ENCODE measurements at places on chromosomes 5 and 9.

DNA sequence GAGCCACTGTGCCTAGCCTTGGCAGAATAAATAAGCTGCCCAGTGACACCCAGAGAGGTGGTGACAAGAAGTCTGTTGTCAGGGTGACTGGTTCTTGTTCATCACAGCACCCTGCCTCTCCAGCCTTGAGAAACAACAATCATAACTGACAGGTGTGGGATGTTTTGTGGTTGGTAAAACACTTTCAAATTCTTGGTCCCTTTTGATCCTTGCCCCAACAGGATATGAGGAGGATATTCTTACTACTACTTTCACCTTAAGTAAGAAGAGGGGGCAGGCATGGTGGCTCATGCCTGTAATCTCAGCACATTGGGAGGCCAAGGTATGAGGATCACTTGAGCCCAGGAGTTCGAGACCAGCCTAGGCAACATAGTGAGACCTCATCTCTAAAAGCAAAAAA is 14.2 kb upstream of the FRRS1L start:
- DNase-seq = no peak

GRCh38 chr5:129384736-129385135 is 75.4 kb upstream of the ADAMTS19 start:
- no peak for DNase-seq

DNA sequence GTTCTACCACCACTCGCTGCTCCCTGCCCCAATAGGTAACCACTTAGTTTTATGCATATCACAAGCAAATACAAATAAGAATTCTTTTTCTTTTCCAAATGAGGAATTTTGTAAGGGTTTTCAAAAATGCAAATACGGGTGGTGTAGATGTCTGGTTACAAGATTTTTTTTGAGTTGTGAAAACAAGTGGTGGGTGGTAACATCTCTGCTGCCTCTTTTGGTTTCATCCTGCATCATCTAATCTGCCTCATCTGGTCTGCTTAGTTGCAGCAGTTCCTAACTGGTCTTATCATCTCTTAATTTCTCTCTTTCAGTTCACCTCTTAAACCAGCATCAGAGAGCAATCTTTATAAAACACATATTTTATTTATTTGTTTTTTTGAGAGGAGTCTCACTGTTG is 5.3 kb downstream of the NFX1 start:
- no peak for DNase-seq

GRCh38 chr9:130387905-130388304 is 56.9 kb upstream of the ASS1 start:
- no peak for DNase-seq

DNA sequence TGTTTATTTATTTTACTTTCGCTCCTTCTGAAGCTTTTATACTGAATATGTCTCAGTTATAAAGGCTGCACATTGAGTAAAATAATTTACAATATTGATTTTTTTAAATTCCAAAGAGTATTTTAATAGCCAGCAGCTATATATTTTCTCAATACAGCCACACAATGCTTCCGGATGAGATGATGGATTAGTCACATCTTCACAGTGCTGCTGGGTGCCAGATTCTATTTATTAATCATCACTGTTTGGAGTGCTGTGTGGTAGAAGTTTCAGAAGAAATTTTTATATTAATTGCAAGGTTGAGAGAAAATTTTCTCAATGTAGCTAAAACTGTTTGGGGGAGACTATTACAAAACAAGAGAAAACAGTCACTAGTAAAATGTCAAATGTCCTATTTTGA is 989.8 kb downstream of the TLE4 start:
- no peak for DNase-seq

DNA sequence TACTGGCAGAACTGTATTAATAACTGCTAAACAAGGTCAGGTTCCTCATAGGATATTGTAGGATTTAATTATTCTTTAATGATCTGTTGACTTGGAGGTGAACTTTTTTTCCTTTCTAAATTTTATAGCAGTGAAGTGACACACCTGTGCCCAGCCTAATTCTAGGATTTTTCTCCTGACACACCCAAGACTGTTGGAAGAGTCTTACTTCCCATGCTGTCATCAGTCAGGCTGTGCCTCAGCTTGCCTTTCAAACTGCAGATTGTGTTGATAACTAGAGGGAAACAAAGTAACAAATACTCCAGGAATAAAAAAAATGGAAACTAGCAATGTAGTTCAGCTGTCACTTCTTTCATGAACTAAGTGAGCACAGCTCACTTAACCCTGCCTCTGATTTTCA is 22.0 kb downstream of the OTULIN start:
- DNase-seq = no peak

- no peak for DNase-seq
Measured at GRCh38 chr5:95671826-95672225, 11.0 kb downstream of the SPATA9 start.

DNA sequence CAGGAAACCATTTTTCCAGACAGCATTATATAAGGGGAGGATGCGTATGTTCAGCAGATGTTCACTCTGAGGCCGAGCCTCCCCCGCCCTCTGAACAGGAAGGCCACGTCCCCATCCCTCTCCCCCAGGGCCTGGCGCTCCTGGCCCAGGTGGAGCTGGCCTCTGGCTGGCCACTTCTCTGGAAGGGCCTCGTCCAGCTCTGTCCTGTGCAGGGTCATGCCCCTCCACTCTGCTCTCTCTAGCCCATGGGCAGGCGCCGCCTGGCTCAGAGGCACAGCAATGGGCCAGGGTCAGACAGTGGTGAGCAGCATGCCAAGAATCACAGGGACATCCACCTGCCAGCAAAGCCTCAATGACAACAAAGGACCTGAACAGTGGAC is 34.2 kb downstream of the ADAMTS2 start:
- DNase-seq = no peak

- no peak for DNase-seq
Measured at GRCh38 chr9:28922891-28923290, 1349.6 kb upstream of the C9orf72 start.

- no peak for DNase-seq
Measured at GRCh38 chr5:109704282-109704952, 14.7 kb downstream of the MAN2A1 start.

GRCh38 chr5:154516475-154516874 is 38.4 kb upstream of the HAND1 start:
- no peak for DNase-seq

GRCh38 chr9:83061990-83062650 is 822 bp downstream of the RASEF start:
- peak; percentile 53 for DNase-seq

GRCh38 chr5:149697001-149697400 is 33.1 kb upstream of the PPARGC1B start:
- DNase-seq = no peak

DNA sequence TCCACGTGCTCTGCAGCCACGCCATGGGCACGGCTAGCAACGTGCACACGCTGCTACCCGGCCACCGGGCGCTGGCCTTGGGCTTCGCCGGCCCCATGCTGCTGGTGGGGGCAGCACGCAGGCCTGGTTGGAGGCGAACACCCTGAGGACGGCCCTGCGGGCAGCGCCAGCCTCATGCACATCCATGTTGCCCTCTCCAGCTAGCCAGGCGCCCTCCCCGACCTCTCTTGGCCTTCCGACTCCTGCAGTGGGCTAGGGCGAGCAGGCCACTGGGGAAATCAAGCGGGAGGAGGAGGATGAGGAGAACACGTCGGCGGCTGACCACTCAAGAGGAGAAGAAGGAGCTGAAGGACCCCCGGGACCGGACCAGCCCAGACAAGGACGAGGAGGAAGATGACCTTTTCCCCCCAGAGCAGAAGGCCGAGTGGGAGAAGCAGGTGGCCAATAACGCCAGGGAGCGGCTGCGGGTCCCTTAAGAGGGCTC is 73.3 kb downstream of the INSL6 start:
- no peak for DNase-seq

DNA sequence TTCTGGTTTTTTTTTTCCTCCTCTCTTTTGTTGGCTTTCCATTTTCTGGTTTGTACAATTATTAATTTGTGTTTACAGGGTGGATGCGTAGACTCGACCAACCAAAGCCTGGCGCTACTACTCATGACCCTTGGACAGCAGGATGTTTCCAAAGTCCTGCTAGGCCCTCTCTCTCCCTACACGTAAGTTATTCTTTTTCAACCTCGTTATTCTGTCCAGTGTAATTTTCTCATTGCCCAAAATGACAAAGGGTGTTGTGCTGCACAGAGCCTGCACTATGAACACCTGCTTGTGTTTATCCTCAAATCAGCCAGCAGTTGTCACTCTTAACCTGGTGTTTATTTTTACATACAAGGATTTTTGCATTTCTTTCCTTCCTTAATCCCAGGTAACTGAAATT is 56.6 kb downstream of the RCL1 start:
- DNase-seq = no peak
